Left renal pelvis (tissue), 4 donors: ENCODE measurements at places on chromosomes 3 and 15.
A peak's percentile ranks its signal among the peaks of the same experiment; 100 is the strongest.

DNA sequence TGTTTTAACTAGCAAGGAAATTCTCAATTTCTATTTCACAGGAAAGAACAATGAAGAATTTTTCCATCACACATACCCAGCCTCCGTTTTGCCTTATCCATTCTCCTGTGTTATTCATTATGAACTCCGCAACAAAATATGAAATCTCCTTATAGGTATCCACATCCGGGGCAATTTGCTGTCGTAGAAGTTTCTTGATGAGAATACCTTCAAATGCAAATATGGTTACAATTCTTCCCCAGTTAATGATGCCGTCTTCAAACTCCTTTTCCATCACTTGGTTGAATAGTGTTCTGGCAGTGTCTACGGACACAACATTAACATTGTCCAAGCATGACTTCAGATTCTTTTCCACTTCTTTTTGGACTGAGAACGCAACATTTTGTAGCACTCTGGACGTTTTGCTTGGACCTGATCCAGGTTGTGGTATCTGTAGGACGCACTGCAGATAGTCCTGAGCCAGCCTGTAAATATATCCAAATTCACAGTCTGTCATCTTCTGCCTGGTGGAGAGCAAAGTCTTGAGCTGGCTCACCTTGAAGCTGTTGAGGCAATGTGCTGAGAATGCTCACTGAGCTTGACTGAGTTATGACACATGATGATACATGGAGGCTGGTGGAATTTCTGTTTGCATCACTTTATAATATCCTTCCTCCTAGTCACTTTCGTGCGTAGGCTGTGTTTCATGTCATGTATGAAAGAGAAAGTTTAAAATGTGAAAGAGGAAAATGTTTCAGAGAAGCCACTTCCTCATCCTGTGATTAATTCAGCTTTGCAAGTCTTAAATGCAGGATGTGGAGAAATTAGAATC is at the start of gene BCL2A1:
BCL2A1 (minus strand) TSS at position 573 of the 811 bp plus-strand sequence; CDS start at position 496, 77 bp downstream.
- DNase-seq = no peak

DNA sequence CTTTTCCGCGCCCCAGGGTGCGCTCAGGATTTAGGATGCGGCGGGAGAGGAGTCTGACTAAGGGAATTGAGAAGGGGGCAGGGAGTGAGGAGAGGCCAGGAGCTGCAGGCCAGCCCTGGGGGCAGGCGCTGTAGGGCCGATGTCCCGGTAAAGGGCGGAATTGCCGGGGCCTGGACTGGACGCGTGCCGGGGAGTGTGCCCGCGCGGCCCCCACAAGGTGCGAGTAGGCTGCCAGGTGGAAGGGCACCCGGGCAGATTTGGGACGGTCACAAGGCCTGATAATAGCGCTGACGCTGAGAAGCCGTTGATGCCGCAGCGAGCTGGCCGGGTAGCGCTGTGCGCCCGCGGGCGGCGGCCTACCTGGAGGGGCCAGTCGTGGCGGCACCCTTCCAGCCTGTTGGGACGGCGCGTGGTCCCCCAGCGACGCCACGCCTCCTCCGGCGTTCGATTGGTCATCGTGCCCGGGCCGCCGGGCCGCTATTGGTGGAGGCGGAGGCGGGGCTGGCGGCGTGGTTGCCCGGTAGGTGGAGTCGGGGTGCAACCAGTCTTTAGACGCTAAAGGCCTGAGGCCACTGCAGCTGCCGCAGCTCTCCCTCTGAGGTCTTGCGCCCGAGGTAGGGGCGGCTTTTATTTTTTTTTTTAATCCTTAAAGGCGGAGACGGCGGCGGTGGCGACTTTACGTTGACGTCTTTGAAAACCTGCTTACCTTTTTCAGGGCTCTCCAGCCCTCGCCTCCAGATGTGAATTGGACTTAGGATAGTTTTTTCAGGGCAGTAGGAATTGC is 903 bp downstream of the SLC25A38 start:
- DNase-seq = peak; percentile 85

DNA sequence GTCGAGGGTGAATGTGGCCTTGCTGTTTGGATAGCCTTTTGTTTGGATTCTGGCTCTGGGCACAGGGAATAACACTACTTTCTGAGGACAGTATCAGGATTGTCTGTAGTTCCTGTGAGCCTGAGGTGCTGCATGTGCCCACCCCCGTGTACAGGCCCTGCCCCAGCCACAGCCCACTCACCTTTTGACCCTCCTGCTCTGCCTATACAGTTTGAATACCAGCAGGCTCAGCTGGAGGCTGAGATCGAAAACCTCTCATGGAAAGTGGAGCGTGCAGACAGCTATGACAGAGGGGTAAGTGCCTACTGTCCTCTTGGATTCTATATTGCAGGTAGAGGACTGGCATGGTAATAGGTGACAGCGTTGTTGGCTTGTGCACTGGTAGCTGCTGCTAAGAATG is 7.4 kb upstream of the P4HTM start:
- DNase-seq = no peak

- no peak for DNase-seq
These were observed 257.0 kb downstream of the NR1D2 start for GRCh38 chr3:24202071-24202470.

- DNase-seq = no peak
These were observed 657 bp downstream of the TLNRD1 start for GRCh38 chr15:81001152-81002008.
